Activated T-helper 1 cell treated with anti-CD3 and anti-CD28 coated beads, Interleukin-12 subunit alpha, Interleukin-12 subunit beta, Interleukin-2, Interleukin-4 antibody, amounts not matched to agents 30 ng/mL and 10 ng/mL and 1 ng/mL, durations not matched to agents 14 hours and 24 hours and 36 hours (primary cell): ENCODE measurements at places on chromosomes 4 and X. TPM values are rescaled to one million over a fixed set of nuclear protein-coding genes. Genes with fewer than 3 reads are reported as not detected.

Gene CXXC4
- not detected in 2 replicates for total RNA-seq

Gene USP53
- total RNA-seq = 6.1 and 8.5 TPM in 2 replicates

Gene ZIC3
- total RNA-seq = not detected in 2 replicates

Gene ZNF827
- 50.7 and 51.1 TPM in 2 replicates for total RNA-seq

DNA sequence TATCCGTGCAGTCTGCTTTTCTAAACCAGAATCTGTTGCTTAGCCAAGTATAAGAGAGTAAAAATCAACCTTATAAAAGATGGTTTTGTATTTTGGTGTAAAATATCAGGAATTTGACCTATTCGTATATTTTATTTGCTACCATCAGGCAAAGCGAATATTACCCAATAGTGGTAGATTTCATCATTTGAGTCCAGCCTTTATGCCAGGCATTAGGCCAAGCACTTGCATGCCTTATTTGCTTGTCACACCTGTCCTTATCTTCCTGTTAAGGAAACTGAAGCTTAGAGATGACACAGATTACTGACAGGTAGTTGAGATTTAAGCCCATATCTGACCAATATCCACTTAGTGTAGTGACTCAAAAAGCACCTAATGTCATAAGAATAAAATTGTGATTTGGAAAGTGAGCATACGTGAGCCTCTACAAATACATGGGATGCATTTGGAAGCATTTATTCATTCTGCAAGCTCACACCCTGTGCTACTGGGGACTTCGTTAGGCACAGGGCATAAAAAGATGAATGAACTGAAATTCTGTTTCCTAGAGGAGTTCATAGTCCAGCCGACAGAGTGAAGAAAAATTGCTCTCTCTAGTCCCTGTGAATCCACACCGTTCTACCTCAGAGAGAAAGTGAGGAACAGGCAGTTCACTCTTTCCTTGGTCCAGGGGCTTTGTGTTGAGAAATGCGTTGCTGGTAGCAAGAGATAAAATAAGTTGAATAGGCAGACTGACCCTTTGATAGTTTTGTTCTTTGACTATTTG, 2.3 kb upstream of the RNF212 start:
- no peak for DNase-seq
- no peaks in the 10 kb centered on the region for H3K4me1 ChIP-seq
- no peaks in the 10 kb centered on the region for H3K36me3 ChIP-seq
- H3K4me3 ChIP-seq = no peak overlapping the region

DNA sequence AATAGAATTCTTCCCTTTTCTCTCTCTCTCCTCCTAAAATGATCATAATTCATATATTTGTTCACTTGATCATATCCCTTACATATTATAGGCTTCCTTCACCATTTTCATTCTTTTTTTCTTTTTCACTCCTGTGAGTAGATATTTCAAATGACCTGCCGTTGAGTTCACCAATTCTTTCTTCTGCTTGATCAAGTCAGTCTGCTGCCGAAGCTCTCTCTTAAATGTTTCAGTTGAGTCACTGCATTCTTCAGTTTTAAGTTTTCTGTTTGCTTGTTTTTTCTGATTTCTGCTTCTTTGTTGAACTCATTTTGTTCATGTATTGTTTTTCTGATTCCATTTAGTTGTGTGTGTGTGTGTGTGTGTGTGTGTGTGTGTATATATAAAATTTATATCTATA, 354.3 kb downstream of the GPAT3 start:
- no peak for DNase-seq
- no peaks in the 10 kb centered on the region for H3K36me3 ChIP-seq
- peaks cover 4% of the 10 kb centered on the region for H3K27me3 ChIP-seq
- H3K4me1 ChIP-seq = peaks cover 10% of the 10 kb centered on the region
- no peak overlapping the region for H3K4me3 ChIP-seq
- no peak overlapping the region for H3K27ac ChIP-seq

DNA sequence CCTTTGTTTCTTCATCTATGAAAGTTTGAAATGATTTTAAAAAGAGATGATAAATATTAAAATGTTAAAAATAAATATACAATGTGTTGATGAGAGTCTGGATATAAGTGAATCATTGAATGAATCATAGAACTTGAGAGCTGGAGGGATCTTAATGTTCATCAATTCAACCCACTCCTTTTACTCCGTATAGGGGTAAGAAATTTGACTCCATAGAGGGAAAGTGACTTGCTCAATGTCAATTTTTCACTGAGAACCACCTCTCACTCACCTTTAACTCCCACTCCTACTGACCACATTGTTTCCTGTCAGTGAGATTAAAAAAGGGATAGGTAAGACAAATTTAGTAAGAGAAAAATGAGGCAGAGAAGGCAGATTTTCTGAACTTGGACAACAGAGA, 557.2 kb upstream of the GRIA3 start:
- H3K4me3 ChIP-seq = no peak overlapping the region
- H3K4me1 ChIP-seq = no peaks in the 10 kb centered on the region
- no peak for DNase-seq
- H3K36me3 ChIP-seq = no peaks in the 10 kb centered on the region

DNA sequence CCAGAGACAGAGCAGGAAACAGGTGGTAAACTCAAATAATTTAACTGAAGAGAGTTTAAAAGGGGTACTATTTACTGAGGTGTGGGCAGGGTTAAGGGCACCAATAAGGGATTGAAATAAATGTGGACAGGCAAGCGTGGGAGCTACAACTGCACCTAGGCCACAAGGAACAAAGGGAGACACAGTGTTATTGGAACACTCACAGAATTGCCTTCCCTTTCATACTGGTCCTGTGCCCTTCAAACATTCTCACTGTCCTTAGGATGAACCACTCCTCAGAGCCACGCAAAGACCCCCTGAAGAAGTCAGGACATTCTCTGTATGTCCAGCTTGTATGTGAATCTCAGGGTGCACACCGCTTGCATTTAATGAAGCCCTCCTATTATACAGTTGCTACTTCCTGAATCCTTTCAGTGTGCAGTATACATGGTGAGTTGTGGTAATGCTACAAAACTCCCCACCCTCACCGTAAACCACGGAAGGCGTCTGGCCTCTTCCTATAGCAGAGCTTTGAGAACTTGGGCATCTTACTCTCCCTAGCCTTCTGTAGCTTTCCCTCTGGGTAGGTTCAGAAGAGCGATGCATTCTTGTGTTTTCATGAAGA, 9.6 kb upstream of the MRPL1 start:
- H3K36me3 ChIP-seq = no peaks in the 10 kb centered on the region
- DNase-seq = peak; percentile 72
- peak overlapping the region; percentile 93 for H3K27ac ChIP-seq
- no peaks in the 10 kb centered on the region for H3K27me3 ChIP-seq
- peak overlapping the region; percentile 56 for H3K4me3 ChIP-seq
- peaks cover 56% of the 10 kb centered on the region for H3K4me1 ChIP-seq

GRCh38 chr4:147094238-147094637, 148.6 kb upstream of the TTC29 start:
- no peak overlapping the region for H3K27ac ChIP-seq
- DNase-seq = no peak

DNA sequence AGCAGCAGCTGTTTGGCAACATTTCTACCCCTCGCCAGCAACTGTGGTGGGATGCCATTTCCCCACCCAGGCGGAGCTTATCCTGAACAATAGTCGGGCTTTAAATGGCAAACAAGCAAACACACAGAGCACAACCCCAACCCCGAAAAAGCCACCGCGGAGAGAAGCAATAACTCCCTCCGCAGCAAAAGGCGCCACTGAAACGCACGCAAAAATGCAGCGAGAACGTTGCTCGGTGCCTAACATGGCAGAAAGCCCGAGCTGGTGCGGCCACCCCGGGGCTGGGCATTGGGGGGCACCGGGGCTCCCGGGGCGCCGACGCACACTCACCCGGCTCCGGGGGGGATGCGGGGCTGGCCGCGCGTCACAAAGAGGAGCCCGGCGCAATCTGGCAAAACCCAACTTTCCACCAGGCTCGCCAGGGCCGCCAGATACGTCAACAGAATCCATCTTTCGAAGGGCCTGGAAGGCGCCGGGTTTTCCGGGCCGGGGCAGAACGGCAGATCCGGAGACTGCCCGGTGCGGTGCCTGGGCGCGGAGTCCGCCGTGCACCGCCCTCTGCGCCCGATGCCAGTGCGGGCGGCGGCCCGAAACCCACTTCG, 818 bp downstream of the RAI2 start:
- H3K27me3 ChIP-seq = peaks cover 43% of the 10 kb centered on the region
- no peak for DNase-seq
- H3K27ac ChIP-seq = no peak overlapping the region
- no peaks in the 10 kb centered on the region for H3K36me3 ChIP-seq

DNA sequence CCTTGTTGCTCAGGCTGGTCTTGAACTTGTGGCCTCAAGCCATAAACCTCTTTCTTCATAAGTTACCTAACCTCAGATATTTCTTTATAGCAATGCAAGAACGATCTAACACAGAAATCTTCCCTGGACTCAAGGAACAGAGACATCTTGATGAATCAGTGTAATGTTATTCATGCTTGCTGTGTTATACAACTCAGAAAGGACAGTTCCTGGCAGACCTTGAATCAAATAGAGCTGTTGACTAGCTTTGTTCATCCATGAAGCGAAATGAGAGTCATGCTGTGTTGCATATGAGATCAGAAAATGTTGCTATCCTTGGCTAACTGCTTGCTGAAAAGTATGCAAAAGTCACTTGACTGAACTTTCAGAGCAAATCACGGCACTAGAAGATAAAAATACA, 72.6 kb upstream of the ARHGAP24 start:
- no peak overlapping the region for H3K4me3 ChIP-seq
- H3K27ac ChIP-seq = no peak overlapping the region
- H3K27me3 ChIP-seq = no peaks in the 10 kb centered on the region
- H3K36me3 ChIP-seq = no peaks in the 10 kb centered on the region
- DNase-seq = no peak
- H3K4me1 ChIP-seq = no peaks in the 10 kb centered on the region

DNA sequence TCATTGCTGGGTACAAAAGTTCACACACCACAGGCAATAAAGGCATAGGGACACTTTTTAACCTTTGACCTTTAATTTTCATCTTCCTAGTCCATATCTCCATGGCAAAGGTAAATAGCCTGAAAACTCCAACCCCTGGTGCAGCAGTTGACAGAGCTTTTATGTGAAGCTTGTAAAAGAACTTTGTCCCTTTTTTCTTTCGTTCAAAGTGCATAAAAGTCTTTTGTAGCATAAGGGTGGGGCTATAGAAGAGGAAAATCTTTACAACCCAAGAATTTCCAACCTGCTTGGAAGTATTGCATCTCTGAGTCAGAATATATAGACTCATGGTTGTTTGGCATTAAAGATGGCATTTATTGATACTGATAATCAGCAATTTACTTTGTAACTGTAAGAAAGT, 20.4 kb downstream of the POF1B start:
- H3K27me3 ChIP-seq = no peaks in the 10 kb centered on the region
- H3K4me3 ChIP-seq = no peak overlapping the region
- no peak for DNase-seq
- H3K36me3 ChIP-seq = no peaks in the 10 kb centered on the region

GRCh38 chr4:180333162-180333561, 1910.0 kb upstream of the TENM3 start:
- no peaks in the 10 kb centered on the region for H3K27me3 ChIP-seq
- H3K27ac ChIP-seq = no peak overlapping the region
- no peak for DNase-seq
- no peak overlapping the region for H3K4me3 ChIP-seq

DNA sequence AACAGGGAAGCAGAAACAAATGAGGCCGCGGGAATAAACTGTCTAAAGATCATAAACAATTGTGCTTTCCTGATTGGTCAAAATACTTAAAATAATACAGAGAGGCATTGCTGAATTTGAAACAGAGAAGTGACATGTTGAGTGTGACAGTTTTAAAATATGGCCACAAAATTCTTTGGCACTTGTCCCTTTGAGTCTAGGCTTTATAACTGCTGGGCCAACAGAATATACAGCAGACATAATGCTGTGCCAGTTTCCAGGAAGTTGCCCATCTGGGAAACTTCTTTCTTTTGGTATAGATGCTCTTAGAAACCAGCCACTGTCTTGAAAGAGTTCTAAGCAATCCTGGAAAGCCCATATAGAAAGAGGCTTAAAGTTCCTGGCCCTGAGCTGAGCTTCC, 668.4 kb downstream of the CENPC start:
- H3K36me3 ChIP-seq = no peaks in the 10 kb centered on the region
- no peak for DNase-seq
- no peaks in the 10 kb centered on the region for H3K4me1 ChIP-seq

DNA sequence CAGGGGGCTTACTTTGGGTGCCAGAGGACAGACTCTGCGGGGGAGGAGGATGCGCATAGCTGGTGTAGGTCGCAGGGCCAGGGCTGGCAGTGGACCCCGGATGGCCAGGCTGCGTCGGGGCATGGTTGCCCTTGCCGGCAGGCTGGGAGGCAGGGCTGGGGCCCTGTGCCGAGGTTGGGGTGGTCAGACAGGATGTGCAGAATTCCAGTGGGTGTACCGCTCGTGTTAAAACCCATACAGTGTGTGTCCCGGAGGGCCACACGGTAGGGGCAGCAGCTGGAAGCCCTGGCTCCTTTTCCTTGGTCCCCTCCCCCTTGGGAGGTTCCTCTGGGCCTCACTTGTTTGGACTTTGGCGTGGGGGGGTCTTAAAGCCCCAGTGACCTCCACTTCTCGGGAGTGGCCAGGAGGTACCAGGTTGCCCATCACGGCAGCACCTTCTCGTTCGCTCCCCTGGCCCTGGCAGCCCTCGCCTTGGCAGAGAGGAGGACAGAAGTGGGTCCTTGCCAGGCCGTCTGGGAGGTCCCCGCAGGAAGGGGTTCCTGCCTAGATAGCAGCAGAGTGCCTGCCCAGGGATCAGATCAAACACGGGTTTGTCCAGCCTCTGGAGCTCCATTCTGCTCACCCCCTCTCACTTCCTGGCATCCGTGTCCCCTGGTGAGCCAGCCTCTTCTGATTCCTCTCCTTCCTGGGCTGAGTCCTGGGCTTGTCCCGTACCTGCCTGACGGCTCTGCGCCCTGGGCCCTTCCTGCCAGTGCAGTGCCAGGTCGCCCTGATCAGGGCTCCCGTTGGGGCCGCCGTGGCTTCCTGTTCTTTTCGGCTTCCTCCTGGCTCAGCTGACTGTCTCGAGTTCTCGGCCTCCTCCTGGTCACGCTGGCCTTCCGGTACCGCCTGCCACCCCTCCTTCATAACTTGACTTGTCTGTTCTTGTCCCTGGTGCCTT, 56.7 kb upstream of the HGFAC start:
- peaks cover 13% of the 10 kb centered on the region for H3K27me3 ChIP-seq
- H3K36me3 ChIP-seq = no peaks in the 10 kb centered on the region
- peak overlapping the region; percentile 18 for H3K27ac ChIP-seq
- H3K4me1 ChIP-seq = peaks cover 12% of the 10 kb centered on the region
- DNase-seq = no peak

GRCh38 chr4:109029987-109030386, 267.1 kb upstream of the ETNPPL start:
- H3K36me3 ChIP-seq = no peaks in the 10 kb centered on the region
- DNase-seq = no peak
- H3K4me3 ChIP-seq = no peak overlapping the region
- H3K27ac ChIP-seq = no peak overlapping the region
- no peaks in the 10 kb centered on the region for H3K4me1 ChIP-seq
- H3K27me3 ChIP-seq = peaks cover 2% of the 10 kb centered on the region

DNA sequence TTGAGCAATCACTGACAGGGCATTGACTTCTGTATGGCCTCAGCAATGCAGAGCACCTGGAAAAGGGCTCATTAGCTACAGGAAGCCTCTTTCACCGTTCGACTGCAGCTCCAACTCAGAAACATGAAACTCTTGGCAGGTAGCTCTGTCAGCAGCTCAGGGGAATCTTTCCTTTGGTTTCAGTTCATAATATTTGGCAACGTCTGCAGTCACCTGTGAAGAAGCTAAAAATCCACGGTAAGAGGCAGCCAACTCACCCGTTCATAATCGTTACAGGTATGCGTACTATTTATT, 354.9 kb downstream of the CAMK2D start:
- no peak overlapping the region for H3K27ac ChIP-seq
- H3K4me3 ChIP-seq = no peak overlapping the region
- peaks cover 6% of the 10 kb centered on the region for H3K4me1 ChIP-seq
- DNase-seq = no peak
